ENCODE measurements at places on chromosomes 6 and 20. TPM values are rescaled to one million over a fixed set of nuclear protein-coding genes. Genes with fewer than 3 reads are reported as not detected.

ISM1 gene
- total RNA-seq: 2.0 TPM

DNA sequence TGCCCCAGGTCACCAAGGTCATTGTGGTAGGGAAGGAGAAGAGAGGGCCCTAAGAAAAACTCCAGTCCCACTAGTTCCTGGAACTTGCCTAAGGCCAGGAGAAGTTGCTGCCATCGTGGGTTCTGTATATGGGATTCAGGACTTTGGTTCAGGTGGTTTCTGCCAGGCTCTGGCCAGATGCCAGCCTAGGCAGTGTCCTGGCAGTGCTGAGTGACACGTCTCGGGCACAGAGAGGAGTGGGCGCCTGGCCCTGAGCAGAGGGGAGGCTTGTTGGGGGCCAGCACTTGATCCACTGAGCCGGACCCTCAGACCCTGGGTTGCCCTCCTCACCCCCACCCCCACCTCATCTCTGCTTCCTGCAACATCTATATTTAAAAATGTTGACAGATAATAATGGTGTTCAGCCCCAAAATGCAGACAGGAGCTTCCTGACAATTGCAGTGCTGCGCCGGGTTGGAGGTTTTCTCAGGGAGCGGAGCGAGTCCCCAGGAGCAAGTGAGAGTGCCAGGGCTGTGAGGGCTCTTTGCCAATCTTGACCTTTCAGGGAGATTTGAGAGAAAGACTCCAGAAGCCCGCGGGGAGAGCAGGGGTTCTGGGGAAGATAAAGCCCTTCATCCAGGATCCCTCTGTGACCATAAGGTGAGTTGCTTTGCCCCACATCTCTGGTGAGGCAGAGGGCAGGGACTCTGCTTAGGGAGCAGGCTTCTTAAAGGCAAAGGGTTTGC, 71.9 kb downstream of the PHACTR3 start:
- DNase-seq: no peak
- H3K27ac ChIP-seq: no peak overlapping the region
- no peak overlapping the region for H3K4me3 ChIP-seq
- H3K36me3 ChIP-seq: no peaks in the 10 kb centered on the region
- H3K27me3 ChIP-seq: no peaks in the 10 kb centered on the region
- H3K4me1 ChIP-seq: no peaks in the 10 kb centered on the region

DOK5 gene
- total RNA-seq: 27.7 TPM

HTR1B gene
- not detected for total RNA-seq

DDX43 gene
- total RNA-seq: 0.66 TPM

BACH2 gene
- 68.1 TPM for total RNA-seq

SLC25A27 gene
- total RNA-seq: not detected

FAM162B gene
- total RNA-seq: not detected

- peaks cover 83% of the 10 kb centered on the region for H3K4me1 ChIP-seq
- no peak overlapping the region for H3K4me3 ChIP-seq
- DNase-seq: no peak
- H3K27ac ChIP-seq: no peak overlapping the region
Measured at GRCh38 chr6:15441215-15441868, 195.5 kb downstream of the JARID2 start.

DNA sequence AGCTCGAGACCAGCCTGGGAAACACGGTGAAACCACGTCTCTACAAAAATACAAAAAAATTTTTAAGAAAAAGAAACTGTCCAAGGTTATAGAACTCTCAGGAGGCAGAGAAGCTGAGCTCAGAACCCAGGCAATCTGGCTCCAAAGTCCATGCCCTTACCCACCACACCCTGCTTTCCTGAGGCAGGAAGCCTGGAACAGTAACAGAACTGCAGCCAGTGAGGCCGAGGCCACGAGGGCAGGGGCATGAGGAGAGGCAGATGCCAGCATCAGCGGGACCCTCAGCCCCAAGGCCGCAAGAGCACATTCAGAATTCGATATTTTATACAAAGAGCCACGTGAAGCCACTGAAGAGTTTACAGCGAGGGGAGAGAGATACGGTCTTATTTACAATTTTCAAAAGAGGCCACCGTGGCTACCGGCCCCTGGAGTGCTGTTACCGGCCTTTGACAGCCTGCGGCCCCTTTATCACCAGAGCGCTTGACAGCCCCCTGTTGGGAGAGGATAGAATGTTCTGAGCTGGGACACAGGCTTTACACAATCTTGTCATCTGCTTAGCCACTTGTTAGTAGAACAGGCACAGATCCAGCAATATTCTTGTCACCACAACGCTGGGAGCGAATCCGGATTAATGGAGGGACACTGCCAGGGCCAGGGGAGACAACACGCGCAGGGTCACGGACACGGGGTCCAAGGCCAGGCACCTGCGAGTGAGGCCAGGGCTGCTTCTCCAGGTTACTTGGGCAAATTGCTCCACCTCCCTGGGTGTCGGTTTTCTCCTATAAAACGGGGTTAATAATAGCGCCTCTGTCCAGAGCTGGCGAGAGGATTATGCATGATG, 5.6 kb downstream of the SPATA2 start:
- H3K4me3 ChIP-seq: no peak overlapping the region
- DNase-seq: no peak
- H3K36me3 ChIP-seq: peaks cover 21% of the 10 kb centered on the region
- no peaks in the 10 kb centered on the region for H3K27me3 ChIP-seq

GRCh38 chr20:11995805-11996567, 78.3 kb downstream of the BTBD3 start:
- H3K4me1 ChIP-seq: no peaks in the 10 kb centered on the region
- H3K27me3 ChIP-seq: peaks cover 1% of the 10 kb centered on the region
- no peak overlapping the region for H3K27ac ChIP-seq

HMGCLL1 gene
- not detected for total RNA-seq

- no peaks in the 10 kb centered on the region for H3K36me3 ChIP-seq
- H3K4me1 ChIP-seq: no peaks in the 10 kb centered on the region
- no peak for DNase-seq
- H3K4me3 ChIP-seq: no peak overlapping the region
- H3K27me3 ChIP-seq: no peaks in the 10 kb centered on the region
- no peak overlapping the region for H3K27ac ChIP-seq
Measured at GRCh38 chr6:113679051-113679450, 178.1 kb upstream of the MARCKS start.

DNA sequence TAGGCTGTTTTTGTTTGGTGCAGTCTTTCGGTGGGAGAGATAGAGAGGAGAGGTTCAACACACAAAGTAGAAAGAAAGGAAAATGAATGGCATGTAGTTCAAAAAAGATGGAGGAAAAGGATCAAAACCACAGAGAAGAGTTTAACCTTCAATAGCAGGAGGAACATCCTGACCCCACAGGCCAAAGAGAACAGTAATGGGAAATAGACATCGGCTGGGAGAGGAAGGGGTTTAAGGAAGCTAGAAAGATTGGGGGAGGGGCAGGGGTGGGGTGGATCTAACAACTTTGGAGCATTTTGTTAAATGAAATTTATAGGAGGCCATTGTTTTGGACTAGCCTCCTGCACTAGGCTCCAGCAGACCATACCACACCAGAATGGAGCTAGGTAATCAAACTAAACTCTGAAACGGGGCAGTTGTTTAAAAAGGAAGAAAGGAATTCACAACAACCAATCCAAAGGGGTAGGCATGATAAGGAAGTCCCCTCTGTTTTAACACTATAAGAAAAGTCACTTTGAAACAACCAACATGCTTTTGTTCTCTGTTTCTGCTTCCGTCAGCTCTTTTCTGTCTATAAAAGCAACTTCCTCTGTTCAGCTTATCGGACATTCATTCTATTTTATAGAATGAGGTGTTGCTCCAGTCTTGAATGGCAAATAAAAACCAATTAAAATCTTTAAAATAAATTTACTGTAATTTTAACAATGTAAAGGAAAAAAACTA, 82.6 kb downstream of the EPB41L2 start:
- H3K4me1 ChIP-seq: no peaks in the 10 kb centered on the region
- no peak for DNase-seq
- no peak overlapping the region for H3K27ac ChIP-seq
- H3K27me3 ChIP-seq: no peaks in the 10 kb centered on the region
- no peaks in the 10 kb centered on the region for H3K36me3 ChIP-seq
- H3K4me3 ChIP-seq: no peak overlapping the region

GRCh38 chr6:14875481-14876063, 370.3 kb upstream of the JARID2 start:
- peak overlapping the region; percentile 23 for H3K4me3 ChIP-seq
- H3K36me3 ChIP-seq: peaks cover 10% of the 10 kb centered on the region
- DNase-seq: peak; percentile 33
- H3K27me3 ChIP-seq: no peaks in the 10 kb centered on the region
- peaks cover 75% of the 10 kb centered on the region for H3K4me1 ChIP-seq
- H3K27ac ChIP-seq: peak overlapping the region; percentile 98

DNA sequence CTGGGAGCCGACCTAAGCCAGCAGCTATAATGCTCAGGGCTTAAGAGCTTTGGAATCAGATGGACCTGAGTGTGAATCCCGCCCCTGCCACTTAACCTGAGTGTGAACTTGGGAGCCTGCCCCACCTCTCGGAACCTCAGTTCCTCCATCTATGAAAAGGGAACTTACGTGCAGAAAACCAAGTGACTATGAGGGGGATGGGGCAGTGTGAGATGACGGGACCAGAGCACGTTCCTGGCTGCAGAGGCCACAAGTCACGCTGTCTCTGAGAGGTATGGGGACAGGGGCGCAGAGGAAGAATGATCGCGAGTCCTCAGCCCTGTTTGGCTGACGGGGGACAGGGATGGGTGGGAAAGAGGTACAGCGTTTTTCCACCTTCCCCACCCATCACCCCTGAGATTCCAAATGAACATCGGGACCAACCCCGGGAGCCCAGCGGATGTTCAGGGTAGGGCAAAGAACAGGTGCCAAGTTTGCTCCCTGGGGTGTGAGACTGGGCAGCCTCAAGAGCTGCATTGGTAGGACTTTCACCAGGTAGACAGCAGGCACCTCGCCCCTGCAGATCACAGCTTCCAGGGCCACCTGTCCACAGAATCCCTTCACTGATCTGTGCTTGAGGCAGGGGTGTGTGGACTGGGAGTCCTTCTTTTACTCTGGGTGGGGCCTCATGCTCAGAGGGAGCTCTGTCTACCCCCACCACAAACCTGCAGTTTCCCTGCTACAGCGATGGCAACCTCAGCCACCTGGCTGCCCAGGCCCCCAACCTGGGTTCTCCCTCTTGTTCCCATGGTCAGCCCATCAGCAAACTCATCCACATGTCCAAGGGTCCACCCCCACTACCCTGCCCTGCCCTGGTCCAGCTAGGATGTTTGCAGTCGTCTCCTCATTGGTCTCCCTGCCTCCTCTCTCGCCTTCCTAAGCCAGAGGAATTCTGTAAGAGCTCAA, 85.8 kb downstream of the CEBPB start:
- no peaks in the 10 kb centered on the region for H3K36me3 ChIP-seq
- peaks cover 14% of the 10 kb centered on the region for H3K27me3 ChIP-seq
- H3K27ac ChIP-seq: no peak overlapping the region

ANKRD60 gene
- total RNA-seq: not detected

DNA sequence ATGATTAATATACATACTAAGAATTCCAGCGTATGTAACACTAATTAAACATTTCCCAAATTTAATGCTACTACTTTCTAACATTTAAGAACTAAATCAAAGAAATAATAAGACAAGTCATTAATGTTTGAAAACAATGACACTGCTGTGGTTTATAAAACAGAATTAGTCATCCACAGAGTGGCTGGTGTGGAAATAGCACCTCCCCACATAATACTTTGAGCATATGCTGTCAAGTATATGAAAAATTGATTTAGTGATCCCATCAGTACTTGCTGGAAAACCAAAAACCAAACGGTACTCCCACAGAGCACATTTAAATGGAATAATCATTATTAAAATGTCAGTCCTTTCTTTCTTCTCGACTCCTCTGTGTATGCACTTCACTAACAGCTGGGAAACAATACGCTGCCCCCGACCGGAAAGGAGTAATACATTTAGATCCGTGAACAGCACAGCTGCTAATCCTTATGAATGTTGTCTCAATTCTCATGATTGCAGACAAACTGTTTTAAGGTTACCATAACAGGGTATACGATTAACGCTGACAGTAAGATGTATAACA, 78.4 kb downstream of the PREP start:
- H3K27me3 ChIP-seq: no peaks in the 10 kb centered on the region
- no peak overlapping the region for H3K4me3 ChIP-seq
- peaks cover 43% of the 10 kb centered on the region for H3K36me3 ChIP-seq
- no peak overlapping the region for H3K27ac ChIP-seq
- no peak for DNase-seq

DNA sequence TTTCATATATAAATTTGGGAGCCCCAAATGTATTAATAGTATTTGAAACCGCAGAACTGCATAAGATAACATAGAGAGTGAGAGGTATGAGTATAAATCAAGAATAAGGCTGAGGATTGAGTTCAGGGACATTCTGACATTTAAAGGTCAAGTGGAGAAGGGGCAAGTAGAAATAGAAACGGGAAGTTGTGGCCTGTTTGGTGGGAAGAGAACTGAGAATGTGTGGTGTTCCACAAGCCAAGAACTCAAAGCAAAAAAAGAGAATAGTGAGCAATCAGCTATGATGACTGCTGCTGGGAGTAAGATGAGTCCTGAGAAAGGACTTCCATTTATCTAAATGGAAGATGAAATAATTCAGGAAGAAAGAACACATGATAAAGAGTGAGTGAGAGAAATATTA, 418.4 kb downstream of the CD109 start:
- no peaks in the 10 kb centered on the region for H3K27me3 ChIP-seq
- H3K27ac ChIP-seq: no peak overlapping the region
- no peaks in the 10 kb centered on the region for H3K36me3 ChIP-seq
- H3K4me3 ChIP-seq: no peak overlapping the region

DNA sequence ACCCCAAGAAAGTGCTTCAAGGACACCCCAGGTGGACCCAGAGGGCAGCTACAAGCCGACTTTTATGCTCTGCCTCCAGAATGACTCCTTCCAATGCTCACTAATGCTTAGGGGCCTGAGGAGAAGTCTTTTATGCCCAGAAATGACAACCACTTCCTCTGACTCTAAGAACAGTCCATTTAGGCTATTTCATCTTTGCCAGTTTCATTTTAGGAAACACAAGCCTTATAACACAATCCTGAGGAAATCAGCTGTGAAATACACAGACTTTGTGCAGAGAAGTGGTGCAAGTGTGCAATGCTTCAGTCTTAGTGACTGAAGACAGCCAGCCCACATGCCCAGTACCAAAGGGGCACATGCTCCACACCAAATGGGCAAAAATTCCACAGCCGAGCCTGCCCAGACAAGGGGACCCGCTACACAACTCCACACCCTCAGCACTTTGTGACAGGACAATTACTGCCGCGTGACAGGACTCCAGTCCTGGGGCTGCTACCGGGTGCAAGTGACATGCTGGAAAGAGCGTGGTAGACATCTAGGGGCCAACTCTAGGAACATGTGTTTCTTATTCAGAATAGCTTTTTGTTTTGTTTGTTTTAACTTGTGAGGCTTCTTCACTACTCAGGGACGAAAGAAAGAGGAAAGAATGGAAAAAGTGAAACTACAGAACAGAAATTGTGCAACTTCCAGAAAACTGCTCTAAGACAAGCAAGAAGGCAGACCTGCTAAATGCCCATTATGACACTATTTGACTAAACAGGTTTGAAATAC, 28.2 kb upstream of the PLAGL1 start:
- H3K27me3 ChIP-seq: peaks cover under 1% of the 10 kb centered on the region
- DNase-seq: peak; percentile 8
- H3K4me1 ChIP-seq: peaks cover 17% of the 10 kb centered on the region
- H3K36me3 ChIP-seq: no peaks in the 10 kb centered on the region
- peak overlapping the region; percentile 1 for H3K27ac ChIP-seq

GRCh38 chr6:160388922-160389321, 40.7 kb downstream of the SLC22A3 start:
- H3K27ac ChIP-seq: no peak overlapping the region
- H3K27me3 ChIP-seq: peaks cover 20% of the 10 kb centered on the region
- H3K4me3 ChIP-seq: no peak overlapping the region
- H3K36me3 ChIP-seq: no peaks in the 10 kb centered on the region

- H3K4me1 ChIP-seq: peaks cover 43% of the 10 kb centered on the region
- no peaks in the 10 kb centered on the region for H3K27me3 ChIP-seq
- H3K27ac ChIP-seq: no peak overlapping the region
- DNase-seq: no peak
Measured at GRCh38 chr6:52513464-52513863, 63.4 kb downstream of the TRAM2 start.

TNF gene
- total RNA-seq: 430 TPM

Measured in activated T-helper 1 cell treated with anti-CD3 and anti-CD28 coated beads, Interleukin-12 subunit alpha, Interleukin-12 subunit beta, Interleukin-2, Interleukin-4 antibody, amounts not matched to agents 30 ng/mL and 10 ng/mL and 1 ng/mL, durations not matched to agents 14 hours and 24 hours and 36 hours (primary cell).